D341Med (cell line): ENCODE measurements at places on chromosomes 7 and 10.
A peak's percentile ranks its signal among the peaks of the same experiment; 100 is the strongest.

GRCh38 chr7:82257118-82257695 lies 186.4 kb downstream of the CACNA2D1 start:
- DNase-seq: no peak

DNA sequence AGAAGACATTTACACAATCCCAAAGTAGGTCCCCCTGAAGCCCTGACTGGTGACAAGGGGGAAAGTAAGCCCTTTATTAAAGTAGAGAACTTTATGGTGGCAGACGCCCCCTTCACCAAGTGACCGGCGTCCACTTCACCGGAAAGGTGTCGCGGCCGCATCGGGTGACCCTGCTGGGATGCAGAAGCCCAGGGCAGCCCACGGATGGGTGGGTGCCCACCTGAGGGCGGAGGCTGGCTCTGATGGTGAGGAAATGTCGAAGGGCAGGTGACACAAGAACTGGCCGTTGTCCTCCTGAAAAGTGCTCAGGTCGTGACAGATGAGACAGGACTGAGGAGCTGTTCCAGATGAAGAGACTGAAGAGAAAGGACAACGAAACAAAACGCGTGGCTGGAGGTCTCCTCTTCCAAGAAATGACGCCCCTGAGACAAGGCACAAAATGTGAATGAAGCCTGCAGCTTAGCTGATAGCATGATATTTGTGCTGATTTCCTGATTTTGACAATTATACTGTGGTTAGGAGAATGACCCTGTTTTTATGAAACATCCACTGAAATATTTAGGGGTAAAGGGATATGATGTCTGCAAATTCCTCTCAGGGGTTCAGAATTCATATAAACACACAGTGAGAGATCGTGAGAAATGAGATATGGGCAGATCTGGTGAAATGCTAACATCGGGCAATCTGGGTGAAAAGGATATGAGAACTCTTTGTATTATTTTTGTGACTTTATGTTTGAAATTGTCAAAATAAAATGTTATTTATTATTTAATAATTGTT lies 123.9 kb downstream of the PRKAG2 start:
- no peak for DNase-seq

DNA sequence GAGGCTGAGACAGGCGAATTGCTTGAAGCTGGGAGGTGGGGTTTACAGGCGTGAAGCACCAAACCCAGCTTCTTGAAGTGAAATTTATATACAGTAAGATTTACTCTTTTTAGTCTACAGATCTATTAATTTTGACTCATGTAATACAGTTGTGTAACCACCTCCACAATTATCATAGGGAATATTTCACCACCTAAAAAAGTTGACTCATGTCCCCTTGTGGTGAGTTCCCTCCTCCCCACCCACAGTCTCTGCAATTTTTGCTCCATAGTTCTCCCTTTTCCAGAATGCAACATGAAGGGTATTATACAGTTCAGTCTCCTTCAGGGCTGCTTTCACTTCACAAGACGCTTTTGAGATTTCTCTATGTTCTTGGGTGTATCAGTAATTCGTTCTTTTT lies 156.8 kb downstream of the FAM107B start:
- no peak for DNase-seq

DNA sequence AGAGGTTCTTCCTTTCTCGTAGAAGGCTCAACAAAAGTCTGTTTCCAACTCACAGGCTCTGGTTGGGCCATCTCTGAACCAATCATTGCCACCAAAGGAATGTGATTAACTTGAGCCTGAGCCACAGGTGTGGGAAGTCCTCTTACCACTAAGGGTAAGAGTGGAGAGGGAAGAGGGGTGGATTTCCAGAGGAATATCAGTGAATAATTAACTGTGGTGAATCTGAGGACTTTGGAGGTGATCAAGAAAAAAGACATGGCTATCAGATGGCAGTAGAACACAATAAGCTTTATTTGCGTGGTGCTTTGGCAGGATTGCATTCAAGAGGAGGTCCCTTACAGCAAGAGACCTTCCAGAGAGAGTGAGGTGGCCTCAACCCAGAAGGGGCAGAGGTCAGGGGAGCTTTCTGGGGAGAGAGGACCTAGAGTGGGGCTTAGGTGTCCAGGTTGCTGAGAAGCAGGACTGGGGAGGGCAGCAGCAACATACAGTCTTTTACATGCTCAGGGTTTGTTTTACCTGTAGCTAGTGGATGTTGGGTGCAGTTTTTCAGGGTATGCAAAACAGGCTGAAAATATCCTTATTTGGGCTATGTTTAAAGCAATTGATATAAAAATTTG lies 61.4 kb downstream of the BBS9 start:
- no peak for DNase-seq

GRCh38 chr7:120554960-120555571 lies 282.1 kb downstream of the KCND2 start:
- DNase-seq: peak; percentile 64
